Calu3 (cell line): ENCODE measurements at places on chromosomes 12 and 14. TPM values are rescaled to one million over a fixed set of nuclear protein-coding genes. Genes with fewer than 3 reads are reported as not detected.

GRCh38 chr12:78835493-78835892 lies 29.1 kb upstream of the SYT1 start:
- DNase-seq, result no peak

DNA sequence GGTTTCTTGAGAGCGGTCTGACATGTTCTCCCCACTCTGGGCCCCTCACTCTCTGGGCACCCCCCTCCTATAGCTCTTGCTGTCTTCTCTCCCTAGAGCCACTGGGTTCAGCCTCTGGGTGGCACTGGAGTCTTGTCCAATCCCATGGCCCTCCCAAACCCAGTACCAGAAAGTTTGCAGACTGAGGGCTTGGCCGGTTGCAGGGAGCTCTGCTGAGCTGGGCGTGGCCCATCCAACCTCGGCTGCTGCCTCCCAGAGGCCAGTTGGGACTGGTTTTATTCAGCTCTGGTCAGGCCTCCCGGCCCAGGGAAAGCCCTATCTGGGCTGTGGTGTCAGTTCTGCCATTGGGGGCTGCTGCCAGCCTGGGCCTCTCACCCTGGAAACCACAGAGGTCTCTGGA lies 37.9 kb downstream of the ISCA2 start:
- peak; percentile 24 for DNase-seq

DNA sequence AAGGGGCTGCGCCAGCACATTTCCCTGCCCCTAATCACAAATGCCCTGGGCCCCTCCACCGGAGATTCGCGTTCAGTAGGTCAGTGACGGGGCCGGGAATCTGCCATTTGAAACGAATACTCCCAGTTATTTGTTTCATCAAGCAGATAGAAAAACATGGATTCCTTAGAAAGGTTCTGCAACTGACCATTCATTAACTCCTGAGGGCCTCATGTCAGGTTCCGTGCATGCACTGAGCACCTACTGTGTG lies 25.6 kb upstream of the UBC start:
- DNase-seq, result no peak

- DNase-seq, result no peak
These were observed 152.9 kb downstream of the RBM19 start for GRCh38 chr12:113813229-113813541.

Gene EPYC
- total RNA-seq, result not detected in 2 replicates
